ENCODE measurements at places on chromosomes 12 and 14.

- DNase-seq: no peak
Observed at GRCh38 chr14:90523961-90524875, 127.4 kb downstream of the CALM1 start.

DNA sequence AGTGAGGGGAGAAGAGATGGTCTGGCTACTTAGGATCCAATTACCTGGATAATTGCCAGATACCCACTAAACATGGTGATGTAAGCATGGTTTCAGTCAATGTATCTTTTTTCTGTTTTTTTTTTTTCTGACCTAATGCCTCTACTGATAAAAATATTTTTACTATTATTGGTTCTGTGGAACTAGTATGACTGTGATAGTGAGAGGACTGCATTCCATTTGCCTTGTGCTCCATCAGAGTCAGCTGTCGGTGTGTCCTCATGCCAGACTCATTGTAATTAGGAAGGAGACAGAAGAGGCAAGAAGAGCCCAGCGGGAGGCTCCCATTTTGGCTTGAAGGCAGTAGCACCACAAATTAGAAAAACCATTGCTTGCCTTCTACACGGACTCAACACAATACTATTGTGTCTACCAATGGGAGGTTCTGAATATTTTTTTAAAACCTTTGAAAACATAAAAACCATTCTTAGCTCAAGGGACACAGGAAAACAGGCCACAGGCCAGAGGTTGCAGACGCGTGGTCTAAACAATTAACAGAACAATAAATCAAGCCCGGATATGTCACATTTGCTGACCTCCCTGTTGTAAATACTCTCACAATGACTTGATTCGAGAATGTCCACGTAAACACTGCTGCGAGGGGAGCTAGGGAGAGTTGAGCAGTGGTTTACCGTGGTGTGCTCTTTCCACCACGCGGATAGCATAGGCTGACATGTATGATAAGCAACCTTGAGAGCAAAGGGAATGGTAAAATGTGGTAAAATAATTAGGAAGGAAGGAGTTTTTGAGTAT lies 13.5 kb upstream of the DCP1B start:
- DNase-seq: no peak

DNA sequence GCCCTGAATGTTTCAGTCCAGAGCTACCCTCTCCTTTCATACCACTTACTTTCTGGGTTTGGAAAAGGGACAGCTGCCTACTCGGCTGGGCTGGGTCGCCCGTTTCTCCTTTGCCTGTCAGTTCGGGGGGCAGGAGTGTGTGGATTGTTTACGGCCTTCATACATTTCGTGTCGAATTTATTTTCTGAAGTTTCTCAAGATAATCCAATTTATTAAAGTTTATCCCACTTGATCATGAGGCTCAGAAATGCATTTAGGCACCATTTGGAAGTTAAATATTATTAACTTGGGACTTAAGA lies 608 bp downstream of the ZNF410 start:
- DNase-seq: no peak

- DNase-seq: no peak
Observed at GRCh38 chr12:98402671-98403070, 112.7 kb upstream of the TMPO start.

- no peak for DNase-seq
Observed at GRCh38 chr14:94391281-94391975, 3.0 kb upstream of the SERPINA1 start.

DNA sequence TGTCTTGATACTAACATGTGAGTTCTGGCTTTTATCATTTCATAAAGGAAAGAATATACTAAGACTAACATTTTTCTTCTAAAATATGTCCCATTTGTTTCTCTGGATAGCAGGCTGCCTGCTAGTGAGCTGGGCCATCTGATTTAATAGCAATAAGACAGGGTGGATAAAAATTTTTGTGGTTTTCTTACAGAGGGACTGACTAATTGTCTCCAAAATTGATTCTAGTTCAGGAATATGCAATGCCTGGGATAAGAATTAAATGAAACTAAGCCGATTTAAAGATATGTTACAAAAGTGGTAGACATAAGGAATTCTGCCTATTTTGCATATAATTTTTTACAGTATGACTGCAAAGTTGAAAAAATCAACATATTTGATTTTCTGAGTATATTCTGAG lies 252.9 kb upstream of the NAV3 start:
- no peak for DNase-seq

GRCh38 chr14:105249182-105250007 lies 1.1 kb downstream of the BTBD6 start:
- DNase-seq: no peak

DNA sequence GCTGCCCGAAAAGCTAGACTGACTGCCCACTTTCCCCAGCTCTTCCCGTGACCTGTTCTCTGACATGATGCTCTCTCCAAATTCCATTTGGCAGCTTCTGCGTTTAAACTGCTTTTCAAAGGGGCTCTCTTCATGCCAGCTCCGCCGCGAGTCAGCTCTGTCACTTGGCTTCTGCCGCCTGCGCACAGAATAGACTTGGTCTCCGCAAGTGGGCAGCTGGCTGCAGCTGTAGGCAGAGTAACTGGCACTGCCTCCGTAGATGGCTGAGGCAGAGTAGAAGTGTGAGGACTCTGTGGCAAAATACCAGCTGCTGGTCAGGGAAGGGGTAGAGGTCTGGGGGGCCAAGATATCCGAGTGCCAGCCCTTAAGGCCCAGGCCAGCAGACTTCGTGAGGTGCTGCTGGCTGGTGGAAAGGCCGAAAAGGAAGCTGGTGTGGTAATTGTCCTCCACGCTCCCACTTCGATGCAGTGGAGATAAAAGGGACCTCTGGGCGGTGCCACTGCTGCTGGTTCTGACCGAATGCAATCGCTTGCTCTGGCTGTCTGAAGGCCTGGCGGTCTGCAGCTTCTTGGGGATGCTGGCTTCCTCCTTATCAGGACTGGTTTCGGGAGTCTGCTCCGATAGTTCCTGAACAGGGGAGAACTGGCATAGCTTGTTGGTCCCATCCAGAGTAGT lies 85.7 kb downstream of the DUSP16 start:
- DNase-seq: no peak

DNA sequence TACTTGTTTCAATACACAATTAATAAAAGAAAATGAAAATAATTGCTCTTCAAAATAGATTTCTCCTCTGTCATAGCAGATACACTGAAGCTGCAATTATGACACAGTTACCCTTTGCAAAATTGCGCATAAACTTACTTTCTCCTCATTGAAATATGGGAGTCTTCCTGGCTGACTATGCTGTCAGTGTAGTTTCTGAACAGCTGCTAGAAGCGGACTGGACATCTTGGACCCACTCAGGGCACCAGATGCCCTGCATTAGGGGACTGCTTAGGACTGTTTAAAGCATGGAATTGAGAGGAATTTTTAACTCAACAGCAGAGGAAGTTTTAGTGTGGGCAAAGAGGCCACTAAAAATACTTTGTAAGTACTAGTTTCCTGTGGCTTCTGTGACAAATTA lies 454.9 kb downstream of the ATP23 start:
- DNase-seq: no peak

DNA sequence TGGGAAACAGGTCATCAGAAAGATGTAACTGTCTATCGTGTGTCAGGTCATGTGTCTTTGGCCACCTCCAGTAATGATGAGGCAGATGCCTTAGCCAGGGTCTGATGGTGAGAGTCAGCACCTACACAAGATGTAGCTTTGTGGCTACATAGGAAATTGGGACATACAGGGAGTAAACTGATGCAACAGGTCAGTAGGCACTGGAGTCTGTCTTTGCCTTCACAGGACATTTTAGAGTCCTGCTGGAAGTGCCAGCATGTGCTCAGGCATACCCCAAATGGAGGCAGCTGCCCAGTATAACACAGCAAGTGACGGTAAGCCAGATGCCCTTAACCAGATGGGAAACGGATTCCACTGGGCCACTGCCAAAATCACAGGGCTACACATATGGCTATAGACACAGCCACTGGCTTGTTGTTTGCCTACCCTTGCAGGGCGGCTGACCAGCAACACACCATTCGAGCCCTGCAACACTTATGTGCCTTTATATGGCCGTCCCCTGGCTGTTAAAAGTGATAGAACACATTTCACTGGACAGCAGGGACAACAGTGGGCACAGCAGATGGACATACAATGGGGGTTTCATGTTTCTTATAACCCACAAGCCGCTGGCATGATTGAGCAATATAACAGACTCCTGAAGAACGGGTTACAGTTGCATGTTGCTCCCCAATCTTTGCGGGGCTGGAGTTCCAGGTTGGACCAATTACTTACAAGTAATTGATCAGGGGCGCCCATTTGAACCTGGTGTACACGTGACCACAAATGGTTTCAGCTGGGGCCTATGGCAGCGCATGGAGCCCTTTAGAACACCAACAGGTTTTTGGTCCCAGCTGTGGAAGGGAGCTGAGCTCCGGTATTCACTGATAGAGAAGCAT lies 12.9 kb upstream of the RNASE12 start:
- no peak for DNase-seq

- DNase-seq: no peak
Observed at GRCh38 chr14:79602045-79602444, 609.3 kb downstream of the DIO2 start.

DNA sequence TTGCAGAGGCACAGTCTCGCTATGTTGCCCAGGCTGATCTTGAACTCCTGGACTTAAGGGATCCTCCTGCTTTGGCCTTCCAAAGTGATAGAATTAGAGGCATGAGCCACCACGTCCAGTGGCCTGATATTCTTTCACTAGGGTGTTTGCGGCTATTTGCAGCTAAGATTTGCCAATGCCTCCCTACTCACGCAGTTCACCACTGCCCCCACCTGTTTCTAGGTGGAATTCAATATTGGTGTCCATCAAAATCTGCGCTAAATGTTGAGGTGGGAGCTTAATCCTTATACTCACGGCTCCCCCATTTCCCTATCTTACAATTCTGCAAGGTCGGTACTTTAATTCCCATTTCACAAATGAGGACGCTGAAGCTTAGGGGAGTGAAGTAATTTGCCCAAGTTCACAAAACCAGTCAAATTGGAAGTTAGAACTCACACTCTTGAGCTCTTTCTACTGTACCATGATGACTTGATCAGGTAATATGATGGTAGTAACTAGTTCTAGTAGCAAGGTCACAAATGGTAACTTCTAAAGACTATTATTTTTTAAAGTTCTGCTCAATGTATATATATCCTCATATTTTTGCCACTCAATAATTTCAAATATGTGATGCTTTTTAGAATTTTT lies 22.1 kb upstream of the LRRC9 start:
- DNase-seq: no peak

DNA sequence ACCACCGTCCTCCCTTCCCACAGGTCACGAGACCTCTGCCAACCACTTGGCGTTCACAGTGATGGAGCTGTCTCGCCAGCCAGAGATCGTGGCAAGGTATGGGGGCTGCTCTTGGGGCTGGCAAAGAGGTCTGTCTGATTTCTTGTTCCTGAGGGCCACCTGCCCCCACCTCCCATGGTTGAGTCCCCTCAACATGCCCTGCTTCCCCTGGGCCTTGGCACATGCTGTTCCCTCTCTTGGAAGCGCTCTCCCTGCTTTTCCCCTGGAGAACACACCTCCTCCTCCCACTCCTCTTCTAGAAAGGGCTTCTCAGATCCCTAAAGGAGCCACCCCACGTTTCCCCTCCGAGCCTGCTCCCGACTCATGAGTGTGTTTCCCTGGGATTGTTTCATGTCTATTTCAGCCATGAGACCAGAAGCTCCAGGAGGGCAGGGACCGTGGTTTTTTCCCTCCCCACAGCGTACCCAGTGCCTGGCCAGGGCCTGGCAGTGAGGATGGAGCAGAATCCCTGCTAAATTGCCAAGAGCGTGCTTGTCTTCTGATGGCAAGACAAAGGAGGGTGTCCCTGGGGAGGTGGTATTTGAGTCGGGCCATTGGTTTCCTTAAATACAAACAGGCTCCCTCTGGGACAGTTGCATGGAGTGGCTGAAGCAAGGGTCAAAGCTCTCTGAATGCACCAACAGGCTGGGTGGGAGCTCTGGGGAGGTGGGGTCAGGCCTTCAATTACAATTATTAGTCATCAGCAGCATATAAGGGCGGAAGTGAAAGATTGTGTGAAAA lies 34.1 kb downstream of the CYP46A1 start:
- DNase-seq: no peak

DNA sequence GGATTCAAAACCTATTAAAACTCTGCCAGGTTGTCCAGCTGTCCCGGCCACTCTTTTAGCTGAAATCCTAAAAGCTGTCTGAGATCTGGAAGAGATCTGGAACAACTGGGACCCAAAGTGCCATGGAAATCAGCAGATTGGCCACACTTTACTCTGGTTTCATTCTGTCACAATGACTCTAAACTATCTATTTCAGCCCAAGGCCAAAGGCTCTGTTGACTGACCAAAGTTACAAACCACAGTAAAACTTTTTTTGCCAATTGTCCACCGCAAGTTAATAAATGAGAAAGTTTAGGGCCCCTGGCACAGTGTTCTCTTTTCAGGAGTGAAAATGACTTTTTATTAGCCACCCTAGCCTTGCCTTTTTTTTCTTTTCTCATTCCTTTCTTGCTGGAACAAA lies 113.4 kb upstream of the CPM start:
- DNase-seq: no peak

GRCh38 chr12:104910196-104910840 lies 47.8 kb downstream of the SLC41A2 start:
- DNase-seq: no peak

DNA sequence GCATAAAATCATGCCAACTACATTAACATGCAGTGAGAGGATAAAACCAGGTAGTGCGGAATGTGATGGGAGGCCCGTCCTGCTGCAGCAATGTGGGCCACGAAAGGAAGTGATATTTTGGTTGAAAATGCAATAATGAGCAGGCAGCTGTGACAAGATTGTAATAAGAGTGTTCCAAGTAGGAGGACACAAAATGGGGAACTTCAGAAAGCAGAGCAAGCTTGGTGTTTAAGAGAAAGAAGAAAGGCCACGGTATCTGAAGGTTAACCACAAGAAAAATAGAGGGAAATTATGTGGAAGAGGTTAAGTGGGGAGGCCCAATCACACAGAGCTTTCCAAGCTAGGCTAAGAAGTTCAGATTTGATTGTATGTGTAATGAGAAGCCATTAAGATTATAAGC lies 34.3 kb downstream of the OVCH1 start:
- DNase-seq: no peak

DNA sequence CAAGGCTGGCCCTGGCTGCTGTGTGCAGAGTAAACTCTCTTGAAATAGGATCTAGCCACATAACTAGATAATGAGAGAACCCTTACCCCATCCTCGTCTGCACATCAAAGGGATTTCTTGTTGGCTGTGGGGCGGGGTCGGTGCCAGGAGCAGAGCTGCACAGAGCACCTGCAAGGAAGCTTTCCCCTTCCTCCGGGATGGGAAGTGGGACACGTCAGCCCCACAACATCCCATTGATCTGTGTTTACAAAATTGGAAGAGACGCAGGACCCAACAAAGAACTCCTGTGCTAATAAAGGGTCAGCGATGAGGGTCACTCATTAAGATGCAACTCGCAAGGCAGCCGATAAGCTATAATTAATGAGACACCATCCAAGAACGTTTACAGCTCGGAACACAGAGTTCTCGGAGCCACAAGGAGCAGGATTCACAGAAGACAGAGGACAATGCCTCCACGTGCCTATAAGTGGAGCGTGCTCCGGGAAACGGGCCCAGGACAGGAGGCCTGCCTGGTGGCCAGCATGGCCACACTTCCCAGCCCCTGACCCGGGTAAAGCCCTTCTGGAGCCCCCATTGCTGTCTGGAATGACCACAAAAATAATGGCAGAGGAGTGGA lies 171.5 kb downstream of the SLC15A4 start:
- no peak for DNase-seq

- no peak for DNase-seq
Observed at GRCh38 chr12:111248236-111249017, 120.5 kb downstream of the PHETA1 start.

Measured in stimulated activated CD8-positive, alpha-beta memory T cell treated with anti-CD3 and anti-CD28 coated beads, Interleukin-12 subunit alpha, Interleukin-12 subunit beta, amount 100 ng/mL, for 4 hours (primary cell).